CD4-positive, alpha-beta T cell (primary cell): ENCODE measurements at places on chromosomes 1 and 21. TPM values are rescaled to one million over a fixed set of nuclear protein-coding genes. Genes with fewer than 3 reads are reported as not detected.

DNA sequence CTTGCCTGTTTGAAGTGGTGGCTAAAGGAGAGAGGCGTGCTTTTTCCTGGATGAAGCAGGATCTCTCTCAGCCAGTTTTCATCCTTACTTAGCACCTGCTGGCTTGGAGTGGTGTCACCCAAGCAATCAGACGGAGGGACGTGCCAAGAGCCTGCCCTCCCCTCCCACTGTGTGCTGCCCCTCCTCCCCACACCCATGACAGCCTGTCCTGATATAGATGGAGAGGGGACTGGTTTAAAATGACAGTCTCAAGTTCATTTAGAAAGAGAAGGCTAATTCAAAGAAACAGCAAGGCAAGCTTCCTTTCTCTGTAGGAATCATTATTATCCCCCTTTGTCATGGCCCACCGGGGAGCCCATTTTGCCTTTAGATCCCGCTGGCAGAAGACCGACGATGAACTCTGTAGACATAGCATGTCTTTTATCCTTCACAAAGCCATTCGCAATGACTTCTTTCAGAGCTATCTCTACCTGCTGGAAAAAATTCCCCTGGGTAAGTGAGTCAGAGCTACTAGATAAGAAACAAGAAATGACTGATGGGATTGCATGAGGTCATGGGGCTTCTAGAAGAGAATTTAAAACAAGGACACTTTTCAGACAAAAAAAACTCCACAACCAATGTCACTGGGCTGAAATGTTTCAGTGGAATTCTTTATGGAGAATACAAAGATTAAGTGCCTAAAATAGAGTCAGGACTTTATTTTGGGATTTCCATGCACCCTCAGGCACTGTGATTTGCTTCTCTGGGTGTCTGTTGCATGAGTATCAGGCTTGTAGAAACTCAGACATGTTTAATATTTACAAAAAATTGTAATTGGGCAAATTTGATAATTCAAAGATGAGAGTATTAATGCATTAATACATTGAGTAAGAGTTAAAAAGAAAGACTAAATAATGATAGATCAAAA, at the start of gene NTMT2:
NTMT2 (plus strand) TSS at position 190 of the 907 bp plus-strand sequence; CDS start at position 339, 149 bp downstream.
- no peak within 1 kb of the TSS for H3K27ac ChIP-seq
- H3K27me3 ChIP-seq: no peaks in the 10 kb centered on the region
- no peaks in the 10 kb centered on the region for H3K4me1 ChIP-seq

DNA sequence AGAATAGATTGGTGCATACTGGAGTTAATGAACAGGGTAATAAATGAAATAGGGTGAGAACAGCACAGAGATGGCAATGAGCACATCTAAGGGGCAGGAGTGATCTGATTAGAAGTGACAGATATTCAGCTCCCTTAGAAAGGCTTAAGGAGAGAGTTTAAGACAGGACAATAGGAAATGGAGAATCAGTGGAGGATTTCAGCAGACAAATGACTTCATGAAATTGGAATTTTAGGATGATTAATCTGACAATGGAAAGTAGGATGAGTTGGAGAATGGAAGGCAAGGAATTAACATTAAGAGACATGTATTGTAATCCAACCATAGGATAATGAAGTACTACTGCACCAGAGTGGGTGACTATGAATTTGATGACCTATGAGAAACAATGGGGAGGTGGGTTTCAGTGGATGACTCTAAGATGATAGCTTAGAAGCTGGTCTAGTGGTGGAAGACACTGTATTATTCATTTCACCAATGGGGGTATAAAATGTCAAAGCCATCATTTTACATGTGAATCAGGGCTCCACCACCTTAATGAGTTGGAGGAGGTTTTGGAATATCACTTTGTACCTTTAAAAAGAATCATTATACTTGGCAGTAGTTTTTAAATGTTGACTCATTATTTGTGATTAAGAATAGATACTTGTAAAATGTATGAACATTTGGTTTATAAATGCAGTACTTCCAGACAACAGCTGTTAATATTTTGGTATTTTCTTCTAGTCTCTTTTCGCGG, 139.1 kb downstream of the PLA2G4A start:
- H3K27me3 ChIP-seq: no peaks in the 10 kb centered on the region
- H3K36me3 ChIP-seq: no peaks in the 10 kb centered on the region
- H3K4me3 ChIP-seq: no peak overlapping the region
- DNase-seq: no peak

DNA sequence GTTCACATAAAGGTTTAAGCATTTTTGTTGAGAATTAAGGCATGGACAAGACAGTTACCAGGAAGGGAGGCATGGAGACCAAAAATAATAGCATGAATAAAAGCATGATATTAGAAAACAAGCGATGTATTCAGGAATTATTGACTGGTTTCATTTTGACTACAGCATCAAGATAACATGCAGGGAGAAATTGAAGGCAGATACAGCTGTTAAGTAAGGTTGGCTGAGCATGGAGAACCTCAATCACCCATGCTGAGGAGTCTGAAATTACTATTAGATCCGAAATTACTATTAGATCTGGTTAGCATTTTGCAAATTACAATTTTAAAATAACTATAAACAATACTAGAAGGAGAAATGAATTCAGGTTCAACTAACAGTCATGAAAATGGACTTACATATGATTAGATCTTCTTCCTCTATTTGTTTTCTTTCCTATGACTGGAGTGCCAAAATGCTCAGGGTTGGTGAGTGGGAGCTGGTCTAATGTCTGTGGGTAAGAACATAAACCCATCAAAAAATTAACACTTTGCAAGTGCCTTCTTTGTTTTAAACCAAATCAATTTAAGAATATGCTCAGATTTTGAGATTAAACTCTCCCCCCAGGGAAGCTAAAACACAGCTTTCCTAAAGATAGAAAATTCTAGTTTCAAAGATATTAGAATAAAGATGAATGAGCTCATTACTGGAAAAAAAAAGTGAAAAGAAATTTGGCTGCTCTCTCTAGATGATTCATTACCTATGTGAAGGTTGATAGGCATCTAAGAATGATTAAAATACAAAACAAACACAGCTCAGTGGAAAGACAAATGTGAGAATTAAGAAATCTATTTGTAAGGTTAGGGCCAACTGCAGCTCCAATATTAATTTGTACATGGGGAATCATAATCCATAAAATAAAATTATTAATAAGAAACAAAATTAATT, 81.7 kb downstream of the ARID4B start:
- no peak overlapping the region for H3K27ac ChIP-seq
- no peak overlapping the region for H3K4me3 ChIP-seq
- peaks cover 42% of the 10 kb centered on the region for H3K36me3 ChIP-seq
- no peak for DNase-seq
- H3K27me3 ChIP-seq: no peaks in the 10 kb centered on the region
- peaks cover 9% of the 10 kb centered on the region for H3K4me1 ChIP-seq

DNA sequence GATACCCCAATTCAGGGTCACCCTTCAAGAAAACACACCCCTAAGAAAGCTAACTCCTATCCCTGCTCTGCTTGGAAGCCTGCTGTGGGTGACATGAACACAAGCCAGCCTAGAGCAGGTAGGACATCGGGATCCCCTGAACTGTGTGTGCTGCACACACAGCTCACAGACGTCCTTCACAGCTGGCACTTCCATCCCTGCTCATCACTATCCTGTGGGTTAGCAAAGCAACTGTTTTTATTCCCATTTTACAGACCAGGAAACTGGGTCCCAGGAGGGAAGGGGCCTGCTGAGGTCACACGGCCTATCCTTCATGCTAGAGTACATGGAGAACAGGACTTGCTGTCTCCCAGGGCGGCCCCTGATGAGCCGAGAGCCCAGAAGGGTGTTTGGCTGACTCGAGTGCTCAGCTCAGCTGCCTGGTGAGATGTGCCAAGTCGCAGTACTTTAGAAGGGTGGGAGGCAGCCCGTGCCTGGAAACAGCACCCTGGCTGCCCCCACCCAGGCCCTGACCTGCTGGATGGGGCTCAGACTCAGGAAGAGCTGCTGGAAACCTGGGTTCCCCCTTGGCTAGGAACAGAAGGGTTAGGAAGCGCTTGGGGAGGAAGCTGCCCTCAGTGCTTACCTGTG, 28.3 kb upstream of the BTG2 start:
- H3K4me1 ChIP-seq: peaks cover 55% of the 10 kb centered on the region
- no peak overlapping the region for H3K4me3 ChIP-seq
- DNase-seq: no peak
- H3K27me3 ChIP-seq: no peaks in the 10 kb centered on the region
- peak overlapping the region; percentile 42 for H3K27ac ChIP-seq

DNA sequence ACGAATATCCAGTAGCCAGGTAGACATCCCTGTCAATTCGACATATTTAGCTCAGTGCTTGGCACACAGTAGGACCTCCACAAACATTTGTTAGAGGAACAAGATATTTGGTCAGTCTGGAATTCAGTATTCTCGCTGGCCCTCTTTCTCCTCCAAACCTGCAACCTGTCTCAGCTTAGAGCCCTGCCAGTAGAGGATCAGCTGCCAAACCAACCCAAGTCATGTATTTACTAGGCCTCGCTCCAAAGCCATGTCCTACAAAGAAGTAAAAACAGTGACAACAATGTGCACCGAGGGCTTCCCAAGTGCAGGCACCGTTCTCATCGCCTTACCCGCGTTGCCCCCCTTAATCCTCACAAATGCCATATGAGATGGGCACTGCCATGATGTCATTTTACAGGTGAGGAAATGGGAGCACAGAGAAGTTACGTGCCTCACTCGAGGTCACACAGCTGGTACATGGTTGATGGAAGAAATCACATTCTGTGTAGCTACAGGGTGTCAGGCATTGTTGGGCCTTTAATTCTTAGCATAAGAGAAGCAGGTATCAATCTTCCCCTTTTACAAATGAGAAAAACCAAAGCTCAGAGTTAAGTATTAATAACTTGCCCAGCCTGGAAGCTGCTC, 26.0 kb upstream of the CDCA8 start:
- no peak for DNase-seq
- no peaks in the 10 kb centered on the region for H3K4me1 ChIP-seq
- H3K4me3 ChIP-seq: no peak overlapping the region
- peaks cover 14% of the 10 kb centered on the region for H3K27me3 ChIP-seq
- H3K27ac ChIP-seq: no peak overlapping the region
- H3K36me3 ChIP-seq: no peaks in the 10 kb centered on the region

GRCh38 chr1:38500891-38501290, 358.7 kb downstream of the RRAGC start:
- no peak for DNase-seq
- no peaks in the 10 kb centered on the region for H3K36me3 ChIP-seq
- H3K4me3 ChIP-seq: no peak overlapping the region

The HIVEP3 gene
- total RNA-seq: 5.4 TPM

The CD58 gene
- 4.2 TPM for total RNA-seq

The UBE2U gene
- total RNA-seq: not detected

The LDLRAD2 gene
- total RNA-seq: not detected

The DNASE2B gene
- not detected for total RNA-seq

The DDAH1 gene
- not detected for total RNA-seq

The SIM2 gene
- total RNA-seq: not detected
